ENCODE measurements at places on chromosomes 6 and 20. TPM values are rescaled to one million over a fixed set of nuclear protein-coding genes. Genes with fewer than 3 reads are reported as not detected.

The HCRTR2 gene
- total RNA-seq = not detected

The SUPT3H gene
- 7.9 TPM for total RNA-seq

The SOX4 gene
- total RNA-seq = 10.3 TPM

The RIMS4 gene
- 5.6 TPM for total RNA-seq

The PLCB4 gene
- 40.4 TPM for total RNA-seq

The TMEM170B gene
- 5.6 TPM for total RNA-seq

The FHL5 gene
- 37.9 TPM for total RNA-seq

The ACTL10 gene
- total RNA-seq = 1.4 TPM

The SLC17A3 gene
- total RNA-seq = not detected

The TDRD6 gene
- total RNA-seq = 0.52 TPM

The TP53TG5 gene
- total RNA-seq = 1.4 TPM

The RCAN2 gene
- 69.6 TPM for total RNA-seq

The ZBTB22 gene
- 15.7 TPM for total RNA-seq

The BHLHE23 gene
- not detected for total RNA-seq

The SEC23B gene
- total RNA-seq = 31.2 TPM
